Activated T-helper 17 cell treated with anti-CD3 and anti-CD28 coated beads, Interleukin-2, amount 50 U/mL, for 72 hours (primary cell): ENCODE measurements at places on chromosomes 1 and 21.

GRCh38 chr1:82818586-82818985 lies 1017.9 kb downstream of the ADGRL2 start:
- no peak for ATAC-seq
- H3K36me3 ChIP-seq: no peaks in the 10 kb centered on the region
- peaks cover 9% of the 10 kb centered on the region for H3K4me1 ChIP-seq
- H3K4me3 ChIP-seq: peak overlapping the region; percentile 13
- H3K27ac ChIP-seq: no peak overlapping the region
- no peaks in the 10 kb centered on the region for H3K27me3 ChIP-seq

GRCh38 chr1:232457595-232457994 lies 172.3 kb downstream of the SIPA1L2 start:
- peak; percentile 95 for ATAC-seq
- no peaks in the 10 kb centered on the region for H3K4me1 ChIP-seq
- H3K27ac ChIP-seq: no peak overlapping the region

DNA sequence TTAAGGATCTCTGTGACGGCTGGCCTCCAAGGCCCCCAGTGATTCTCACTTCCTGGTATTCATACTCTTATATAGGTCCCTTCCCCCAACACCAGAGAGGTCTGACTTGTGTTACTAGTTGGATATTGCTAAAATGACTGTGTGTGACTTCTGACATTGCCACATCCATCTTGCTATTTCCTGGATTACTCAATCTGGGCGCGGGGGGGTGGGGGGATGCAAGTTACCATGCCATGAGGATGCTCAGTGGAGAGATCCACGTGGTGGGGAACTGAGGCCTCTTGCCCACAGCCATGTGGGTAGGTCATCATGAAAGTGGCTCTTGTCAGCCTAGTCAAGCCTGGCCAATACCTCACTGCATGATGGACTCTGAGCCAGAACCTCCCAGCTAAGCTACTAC lies 117.0 kb downstream of the UBE2U start:
- H3K4me1 ChIP-seq: no peaks in the 10 kb centered on the region
- H3K4me3 ChIP-seq: no peak overlapping the region
- H3K27ac ChIP-seq: no peak overlapping the region

GRCh38 chr1:68111519-68112436 lies 61.4 kb upstream of the DIRAS3 start:
- peaks cover 13% of the 10 kb centered on the region for H3K27me3 ChIP-seq
- H3K36me3 ChIP-seq: no peaks in the 10 kb centered on the region
- ATAC-seq: no peak
- peaks cover under 1% of the 10 kb centered on the region for H3K4me1 ChIP-seq
- H3K4me3 ChIP-seq: no peak overlapping the region

DNA sequence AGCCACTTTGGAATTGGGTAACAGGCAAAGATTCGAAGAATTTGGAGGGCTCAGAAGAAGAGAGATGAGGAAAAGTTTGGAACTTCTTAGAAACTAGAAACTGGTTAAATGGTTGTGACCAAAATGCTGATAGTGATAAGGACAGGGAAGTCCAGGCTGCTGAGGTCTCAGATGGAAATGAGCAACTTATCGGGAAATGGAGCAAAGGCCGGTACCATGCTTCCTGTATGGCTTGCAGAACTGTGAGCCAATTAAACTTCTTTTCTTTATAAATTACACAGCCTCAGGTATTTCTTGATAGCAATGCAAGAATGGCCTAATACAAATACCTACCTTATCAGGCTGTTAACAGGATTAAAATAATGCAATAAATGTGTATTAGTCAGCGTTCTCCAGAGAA lies 9.4 kb upstream of the TLR5 start:
- H3K36me3 ChIP-seq: no peaks in the 10 kb centered on the region
- no peak overlapping the region for H3K27ac ChIP-seq
- no peak for ATAC-seq
- no peak overlapping the region for H3K4me3 ChIP-seq
- peaks cover 8% of the 10 kb centered on the region for H3K4me1 ChIP-seq

DNA sequence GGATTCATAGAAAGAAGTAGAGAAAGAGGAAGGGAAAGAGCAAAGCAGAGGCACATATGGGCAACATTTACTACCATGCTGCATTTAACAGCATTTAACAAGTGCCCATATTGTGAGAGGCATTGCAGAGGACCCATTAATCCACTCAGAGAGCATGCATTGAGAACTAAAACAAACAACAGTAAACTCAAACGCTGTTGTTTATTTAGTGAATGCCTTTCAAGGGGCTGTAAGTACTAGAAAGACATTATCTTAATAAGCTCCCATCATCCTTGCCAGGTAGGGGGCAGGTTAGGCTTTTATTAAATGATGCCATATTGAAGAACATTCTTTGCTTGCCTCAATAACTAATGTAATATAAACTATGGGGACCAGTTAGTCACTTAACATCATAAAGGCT lies 254.3 kb upstream of the DAB1 start:
- H3K36me3 ChIP-seq: no peaks in the 10 kb centered on the region
- no peak for ATAC-seq
- H3K27me3 ChIP-seq: peaks cover 16% of the 10 kb centered on the region
- no peaks in the 10 kb centered on the region for H3K4me1 ChIP-seq

DNA sequence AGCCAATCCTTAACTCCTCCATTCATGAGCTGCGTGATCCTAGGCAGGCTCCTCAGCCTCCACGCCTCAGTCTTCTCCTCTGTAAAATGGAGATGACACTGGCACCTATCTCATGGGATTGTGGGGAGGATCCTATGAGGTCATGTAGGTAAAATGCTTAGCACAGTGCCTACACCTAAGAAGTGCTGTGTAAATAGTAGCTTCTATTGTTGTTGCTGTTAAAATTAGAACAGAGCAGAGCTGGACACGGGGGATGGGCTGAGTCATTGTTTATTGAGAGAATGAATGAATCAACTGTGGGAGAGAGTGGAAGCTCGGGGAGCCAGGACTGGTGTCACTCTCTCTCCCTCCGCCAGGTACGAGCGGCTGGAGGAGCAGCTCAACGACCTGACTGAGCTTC lies 43.0 kb downstream of the TMCC2 start:
- peak; percentile 54 for ATAC-seq
- no peaks in the 10 kb centered on the region for H3K36me3 ChIP-seq
- H3K27ac ChIP-seq: peak overlapping the region; percentile 15
- peaks cover 4% of the 10 kb centered on the region for H3K4me1 ChIP-seq
- no peaks in the 10 kb centered on the region for H3K27me3 ChIP-seq

GRCh38 chr1:27545271-27545670 lies 55.3 kb upstream of the WASF2 start:
- peaks cover 17% of the 10 kb centered on the region for H3K4me1 ChIP-seq
- no peaks in the 10 kb centered on the region for H3K27me3 ChIP-seq
- H3K4me3 ChIP-seq: no peak overlapping the region
- H3K36me3 ChIP-seq: peaks cover 3% of the 10 kb centered on the region

DNA sequence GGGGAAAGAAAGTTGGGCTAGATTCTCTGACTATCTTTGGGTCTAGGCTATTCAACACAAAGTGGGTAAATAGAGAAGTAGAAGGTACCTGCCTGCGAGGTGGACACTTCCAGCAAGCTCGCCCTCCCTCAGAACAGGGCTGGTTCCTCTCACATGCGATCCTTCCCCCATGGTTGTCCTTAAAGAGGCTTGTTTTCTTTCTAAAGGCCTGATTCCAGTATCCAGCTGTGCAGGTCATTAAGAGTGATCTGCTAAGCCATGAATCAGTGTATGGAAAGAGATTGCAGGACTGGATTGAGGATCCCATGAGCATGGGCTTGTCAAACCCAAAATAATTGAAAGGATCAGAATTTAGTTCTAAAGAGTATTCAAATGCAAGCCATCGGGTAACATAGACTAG lies 189.0 kb downstream of the URB2 start:
- no peaks in the 10 kb centered on the region for H3K4me1 ChIP-seq
- peaks cover 34% of the 10 kb centered on the region for H3K27me3 ChIP-seq
- H3K36me3 ChIP-seq: no peaks in the 10 kb centered on the region
- no peak overlapping the region for H3K27ac ChIP-seq
- no peak overlapping the region for H3K4me3 ChIP-seq

DNA sequence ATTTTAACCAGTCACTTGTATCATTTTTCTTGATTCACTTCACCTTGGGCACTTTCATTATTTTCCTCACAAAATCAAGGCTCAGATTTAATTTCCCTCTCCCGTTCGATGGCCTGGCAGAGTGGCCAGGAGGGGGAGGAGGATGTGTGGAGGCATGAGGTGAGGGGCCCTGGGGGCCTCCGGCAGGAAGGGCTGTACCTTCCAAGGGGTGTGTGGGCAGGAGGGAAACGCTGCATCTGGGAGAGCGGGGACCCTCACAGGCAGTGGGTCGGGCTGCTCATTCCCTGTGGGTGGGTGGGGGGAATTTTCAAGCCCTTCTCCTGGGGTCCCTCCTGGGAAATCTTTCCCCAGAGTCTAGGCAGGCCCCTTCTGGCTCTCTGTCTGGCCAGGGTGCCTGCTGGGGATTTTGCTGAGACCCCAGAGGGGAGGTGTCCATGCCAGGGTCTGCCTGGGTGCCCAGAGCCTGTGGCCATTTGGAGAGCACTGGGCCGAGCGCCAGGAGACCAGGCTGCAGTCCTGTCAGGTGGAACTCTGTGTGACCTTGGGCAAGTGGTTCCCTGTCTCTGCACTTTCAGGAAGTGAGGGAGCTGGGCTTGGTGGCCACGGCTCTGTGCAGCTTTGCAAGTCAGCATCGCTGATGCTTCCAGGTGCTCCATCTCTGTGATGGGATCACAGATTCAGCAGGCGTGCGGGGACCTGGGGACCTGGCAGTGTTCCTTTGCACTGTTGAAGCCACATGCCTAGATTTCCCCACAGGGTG lies 81.9 kb upstream of the C1orf174 start:
- H3K36me3 ChIP-seq: no peaks in the 10 kb centered on the region
- H3K27ac ChIP-seq: no peak overlapping the region
- H3K27me3 ChIP-seq: peaks cover 17% of the 10 kb centered on the region
- H3K4me3 ChIP-seq: no peak overlapping the region
- ATAC-seq: no peak
- H3K4me1 ChIP-seq: no peaks in the 10 kb centered on the region

DNA sequence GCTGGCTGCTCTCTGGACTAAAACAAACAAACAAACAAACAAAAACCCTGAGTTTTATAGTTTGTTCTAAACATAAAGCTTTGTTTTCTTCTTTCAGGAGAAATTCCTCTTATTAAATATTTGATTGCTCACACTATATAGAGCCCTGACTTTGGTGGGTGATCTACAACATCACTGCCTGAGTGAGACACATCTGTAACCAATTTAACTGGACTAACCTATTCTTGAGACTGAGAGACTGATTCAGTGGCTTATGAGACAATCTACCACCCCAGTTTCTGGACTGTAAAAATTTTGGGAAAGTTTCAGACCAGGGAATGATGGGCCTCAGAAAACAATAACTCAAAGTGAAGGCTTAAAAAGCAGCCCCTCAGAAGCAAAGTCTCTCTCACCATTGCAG lies 537.0 kb downstream of the NEGR1 start:
- no peaks in the 10 kb centered on the region for H3K36me3 ChIP-seq
- no peak for ATAC-seq
- H3K4me3 ChIP-seq: no peak overlapping the region
- no peaks in the 10 kb centered on the region for H3K4me1 ChIP-seq
- no peak overlapping the region for H3K27ac ChIP-seq

GRCh38 chr1:186884251-186884650 lies 55.5 kb downstream of the PLA2G4A start:
- H3K27me3 ChIP-seq: peaks cover 12% of the 10 kb centered on the region
- H3K4me3 ChIP-seq: no peak overlapping the region
- no peak overlapping the region for H3K27ac ChIP-seq
- no peaks in the 10 kb centered on the region for H3K4me1 ChIP-seq

DNA sequence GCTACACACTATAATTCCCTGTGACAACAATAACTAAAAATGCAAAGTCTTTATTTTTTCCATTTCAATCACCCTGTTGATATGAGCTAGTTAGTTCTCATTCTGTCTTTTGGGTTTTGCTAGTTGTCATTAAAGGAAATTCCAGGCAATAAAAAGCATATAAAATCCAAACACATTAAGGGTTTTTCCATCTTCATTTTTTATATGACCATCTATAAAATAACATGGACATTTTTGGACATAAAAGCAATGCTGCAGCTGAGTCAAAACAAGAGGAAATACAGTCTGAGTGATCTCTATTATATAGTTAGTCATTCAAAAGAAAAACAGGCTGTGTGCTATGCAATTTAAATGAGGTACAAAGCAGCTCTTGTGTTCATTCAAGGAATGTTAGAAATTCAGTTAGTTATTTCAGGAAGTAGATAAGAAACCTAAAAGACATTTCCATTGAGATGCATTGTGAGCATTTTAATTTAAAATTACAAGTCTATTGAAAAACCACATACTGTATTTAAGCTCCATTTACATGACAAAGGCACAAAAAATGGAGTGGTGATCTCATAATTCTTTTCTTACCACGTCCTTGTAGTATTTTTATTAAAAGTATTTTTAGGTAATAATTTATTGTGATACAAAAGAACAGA lies 67.3 kb upstream of the BCL10 start:
- H3K4me3 ChIP-seq: no peak overlapping the region
- ATAC-seq: no peak
- H3K27me3 ChIP-seq: peaks cover 16% of the 10 kb centered on the region

DNA sequence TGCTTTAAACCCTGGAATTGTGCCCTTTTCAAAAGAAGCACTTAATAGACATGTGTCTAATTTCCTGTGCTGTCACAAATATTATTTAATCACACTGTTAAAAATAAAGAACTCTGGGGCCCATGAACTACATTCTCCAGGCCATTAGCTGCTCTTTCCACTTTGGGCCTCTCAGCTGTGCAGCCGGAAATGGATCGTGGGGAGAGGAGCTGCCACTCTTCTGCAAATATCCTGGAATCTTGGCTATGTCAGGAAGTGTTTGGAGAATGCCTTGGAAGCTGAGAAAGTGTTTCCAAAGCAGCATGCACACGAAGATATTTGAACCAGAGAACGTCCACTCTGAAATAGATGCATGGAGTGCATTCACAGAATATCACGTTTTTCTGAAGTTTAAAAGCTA lies 27.5 kb upstream of the VPS26C start:
- ATAC-seq: no peak
- no peak overlapping the region for H3K4me3 ChIP-seq
- no peaks in the 10 kb centered on the region for H3K36me3 ChIP-seq
- H3K27me3 ChIP-seq: peaks cover 15% of the 10 kb centered on the region
- no peaks in the 10 kb centered on the region for H3K4me1 ChIP-seq

DNA sequence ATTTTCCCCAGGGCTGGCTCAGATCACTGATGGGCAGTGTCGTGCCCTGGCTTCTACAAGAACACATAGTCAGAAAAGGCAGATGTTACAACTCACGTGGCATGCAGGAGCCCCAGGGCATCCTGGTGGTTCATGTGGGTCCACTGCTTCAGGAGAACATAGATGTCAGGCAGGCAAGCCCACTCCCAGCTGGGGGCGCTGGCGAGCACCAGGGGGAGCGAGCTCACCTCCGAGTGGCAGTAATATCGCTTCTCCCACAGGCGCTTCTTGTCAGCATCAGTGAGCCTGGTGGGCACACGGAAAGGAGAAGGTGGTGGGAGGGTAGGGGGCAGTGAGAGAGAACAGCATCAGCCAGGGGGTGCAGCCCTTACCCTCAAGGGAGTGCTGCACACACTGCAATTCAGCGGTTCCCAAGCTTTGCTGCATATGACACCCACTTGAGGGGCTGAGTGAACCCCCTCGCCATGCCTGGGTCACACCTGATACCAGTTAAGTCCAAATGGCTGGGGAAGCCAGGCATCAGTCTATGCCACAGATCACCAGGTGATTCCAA lies 34.3 kb upstream of the PPP1R15B start:
- peaks cover 43% of the 10 kb centered on the region for H3K4me1 ChIP-seq
- no peak for ATAC-seq
- peak overlapping the region; percentile 91 for H3K27ac ChIP-seq
- H3K4me3 ChIP-seq: peak overlapping the region; percentile 12
- H3K27me3 ChIP-seq: no peaks in the 10 kb centered on the region
